ENCODE measurements at places on chromosomes 16 and 17.

- no peak for DNase-seq
Measured at GRCh38 chr16:30116291-30117207, 3.2 kb upstream of the GDPD3 start.

- DNase-seq = no peak
Measured at GRCh38 chr16:26762594-26762993, 304.1 kb upstream of the C16orf82 start.

- DNase-seq = no peak
Measured at GRCh38 chr16:55169780-55170179, 154.2 kb upstream of the IRX6 start.

GRCh38 chr16:84531671-84532111 is 27.2 kb upstream of the MEAK7 start:
- no peak for DNase-seq

GRCh38 chr16:54331241-54332002 is 44.8 kb upstream of the IRX3 start:
- no peak for DNase-seq

All from CD14-positive monocyte (primary cell).